Naive B cell (primary cell): ENCODE measurements at places on chromosomes 7 and 10. TPM values are rescaled to one million over a fixed set of nuclear protein-coding genes. Genes with fewer than 3 reads are reported as not detected.

The GNA12 gene
- polyA plus RNA-seq, result 26.6 TPM

The GJD4 gene
- not detected for polyA plus RNA-seq

The CD36 gene
- polyA plus RNA-seq, result 4.3 TPM

The SPDYE11 gene
- polyA plus RNA-seq, result not detected

The SLC29A3 gene
- polyA plus RNA-seq, result 6.0 TPM

The INSYN2A gene
- not detected for polyA plus RNA-seq

The SLC13A1 gene
- polyA plus RNA-seq, result not detected

The SPACDR gene
- polyA plus RNA-seq, result not detected

The PRLHR gene
- polyA plus RNA-seq, result not detected

The CHN2 gene
- 0.27 TPM for polyA plus RNA-seq

The FFAR4 gene
- not detected for polyA plus RNA-seq

The DHTKD1 gene
- 26.7 TPM for polyA plus RNA-seq

The JCAD gene
- polyA plus RNA-seq, result 0.07 TPM

The PLCE1 gene
- polyA plus RNA-seq, result 0.44 TPM

The FOXI2 gene
- polyA plus RNA-seq, result not detected

The GARIN1A gene
- 0.08 TPM for polyA plus RNA-seq

The GBX1 gene
- polyA plus RNA-seq, result not detected

The SPDYE6 gene
- polyA plus RNA-seq, result not detected

The DCLRE1C gene
- 69.6 TPM for polyA plus RNA-seq

The CDH23 gene
- polyA plus RNA-seq, result 0.62 TPM

The PHYHIPL gene
- polyA plus RNA-seq, result not detected

The KIN gene
- 5.6 TPM for polyA plus RNA-seq

The SLC13A4 gene
- 0.05 TPM for polyA plus RNA-seq

The HPS1 gene
- 98.0 TPM for polyA plus RNA-seq

The POLR2J3 gene
- polyA plus RNA-seq, result 6.6 TPM

The GDF2 gene
- not detected for polyA plus RNA-seq

The PITRM1 gene
- 33.4 TPM for polyA plus RNA-seq

The ATRNL1 gene
- polyA plus RNA-seq, result not detected

The GRK5 gene
- 7.2 TPM for polyA plus RNA-seq

The CLDN4 gene
- not detected for polyA plus RNA-seq

The WIPF3 gene
- polyA plus RNA-seq, result not detected

The PAX4 gene
- not detected for polyA plus RNA-seq

The FRMD4A gene
- not detected for polyA plus RNA-seq

The PNLIPRP2 gene
- not detected for polyA plus RNA-seq

The ZNF25 gene
- polyA plus RNA-seq, result 9.3 TPM
